ENCODE measurements at places on chromosomes 6 and 20.

DNA sequence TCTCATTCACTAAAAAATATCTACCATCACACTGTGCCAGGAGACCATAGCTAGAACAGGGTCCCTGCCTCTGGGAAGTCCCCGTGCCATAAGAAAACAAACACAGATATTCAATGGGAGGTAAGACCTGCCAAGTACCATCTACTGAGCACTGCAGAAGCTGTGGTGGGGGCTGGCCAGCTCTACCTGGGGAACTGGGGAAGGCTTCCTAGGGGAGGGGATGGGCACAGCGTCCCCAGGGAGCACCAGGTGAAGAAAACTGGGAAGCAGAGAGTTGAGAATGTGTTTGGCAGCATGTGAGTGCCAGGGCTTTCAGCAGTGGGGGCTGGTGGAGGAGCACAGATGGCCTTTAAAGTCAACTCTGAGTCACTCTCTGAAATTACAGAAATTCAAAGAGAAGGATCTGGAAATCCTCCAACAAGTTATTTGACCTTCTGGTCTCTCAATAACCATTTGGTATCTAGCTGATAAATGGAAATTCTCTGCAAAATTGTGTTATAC, 85.2 kb downstream of the SHLD1 start:
- no peak for DNase-seq

- no peak for DNase-seq
Observed at GRCh38 chr6:43278524-43279078, 19.5 kb upstream of the SLC22A7 start.

- DNase-seq = no peak
Observed at GRCh38 chr6:4644996-4645395, 131.2 kb upstream of the CDYL start.

GRCh38 chr20:36468149-36469000, 72.9 kb upstream of the MYL9 start:
- DNase-seq = no peak

GRCh38 chr20:36117638-36118037, 36.9 kb upstream of the EPB41L1 start:
- no peak for DNase-seq

GRCh38 chr6:45827952-45828530, 187.6 kb downstream of the CLIC5 start:
- DNase-seq = no peak

GRCh38 chr6:14278446-14278845, 160.9 kb downstream of the CD83 start:
- no peak for DNase-seq

DNA sequence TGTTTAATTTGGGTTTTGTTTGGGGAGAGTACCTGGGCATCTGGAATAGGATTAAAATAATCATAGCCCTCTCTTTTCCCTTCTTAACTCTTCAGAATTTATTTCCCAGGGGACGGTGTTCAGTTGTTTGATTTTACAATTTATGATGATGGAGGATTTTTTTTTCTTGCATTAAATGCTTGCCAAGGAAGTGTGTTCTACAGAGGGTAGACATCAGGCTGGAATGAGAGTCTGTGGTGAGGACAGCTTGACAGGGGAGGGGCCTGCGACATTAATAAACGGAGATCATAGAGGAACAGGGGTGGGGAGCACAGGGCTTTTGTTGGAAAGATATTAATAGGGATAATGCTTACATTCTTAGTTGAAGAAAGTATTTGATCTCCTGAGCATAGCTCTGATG, 297.5 kb downstream of the CLIC5 start:
- DNase-seq = no peak

All from stimulated activated CD8-positive, alpha-beta memory T cell treated with anti-CD3 and anti-CD28 coated beads, Interleukin-4, amount 100 ng/mL, for 24 hours (primary cell).